Transverse colon (tissue), 4 donors: ENCODE measurements at places on chromosomes 3 and 15. TPM values are rescaled to one million over a fixed set of nuclear protein-coding genes. Genes with fewer than 3 reads are reported as not detected.

GRCh38 chr3:57385498-57385897 is 93.0 kb upstream of the ASB14 start:
- no peak for DNase-seq

- no peak for DNase-seq
Measured at GRCh38 chr15:25582886-25583285, 144.1 kb upstream of the UBE3A start.

GRCh38 chr3:2360815-2361214 is 262.1 kb downstream of the CNTN4 start:
- no peak for DNase-seq

GRCh38 chr3:12394569-12395271 is 89.6 kb upstream of the TSEN2 start:
- no peak for DNase-seq

- DNase-seq: no peak
Measured at GRCh38 chr3:152857082-152857481, 22.2 kb downstream of the P2RY1 start.

DNA sequence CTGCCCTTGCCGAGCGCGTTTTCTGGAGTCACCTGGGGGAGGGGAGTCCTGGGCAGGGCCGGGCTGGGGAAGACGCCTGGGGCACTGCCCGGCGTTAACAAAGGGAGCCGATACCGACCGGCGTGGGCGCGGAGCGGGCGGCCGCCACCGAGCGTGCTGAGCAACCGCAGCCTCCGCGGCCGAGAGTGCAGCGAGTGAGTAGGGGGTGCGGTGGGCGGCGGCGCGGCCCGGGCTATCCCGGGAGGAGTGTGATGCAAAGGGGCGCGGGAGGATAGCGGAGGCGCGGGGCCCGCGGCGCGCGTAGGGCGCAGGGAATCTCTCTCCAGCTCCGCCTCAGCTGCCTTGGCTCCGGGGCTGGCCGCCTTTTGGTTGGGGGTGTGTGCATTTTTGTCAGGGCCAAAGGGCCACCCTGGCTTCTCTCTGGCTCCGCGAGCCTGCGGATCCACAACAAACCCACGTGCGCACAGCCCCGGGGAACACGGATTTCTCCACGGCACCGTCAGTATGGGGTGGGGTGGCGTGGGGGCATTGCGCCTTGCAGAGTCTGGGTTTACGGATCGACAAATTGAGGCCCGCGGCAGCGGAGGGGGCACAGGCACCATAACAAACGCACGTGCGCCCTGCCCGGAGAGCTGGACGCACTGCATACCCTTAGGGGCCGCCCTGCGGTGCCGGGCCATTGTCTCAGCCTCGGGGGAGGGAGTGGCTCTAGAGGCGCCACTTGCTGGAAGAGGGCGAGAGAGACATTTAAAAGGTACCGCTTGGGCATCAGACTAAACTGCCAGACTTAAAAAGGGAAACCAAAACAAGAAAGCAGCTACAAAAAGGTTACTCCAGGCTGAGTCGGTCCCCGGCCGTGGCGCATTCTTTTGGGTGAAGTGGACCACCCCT is 560 bp downstream of the ST6GAL1 start:
- DNase-seq: peak; percentile 75

- DNase-seq: no peak
Measured at GRCh38 chr3:29952431-29952830, 654.0 kb upstream of the TGFBR2 start.

DNA sequence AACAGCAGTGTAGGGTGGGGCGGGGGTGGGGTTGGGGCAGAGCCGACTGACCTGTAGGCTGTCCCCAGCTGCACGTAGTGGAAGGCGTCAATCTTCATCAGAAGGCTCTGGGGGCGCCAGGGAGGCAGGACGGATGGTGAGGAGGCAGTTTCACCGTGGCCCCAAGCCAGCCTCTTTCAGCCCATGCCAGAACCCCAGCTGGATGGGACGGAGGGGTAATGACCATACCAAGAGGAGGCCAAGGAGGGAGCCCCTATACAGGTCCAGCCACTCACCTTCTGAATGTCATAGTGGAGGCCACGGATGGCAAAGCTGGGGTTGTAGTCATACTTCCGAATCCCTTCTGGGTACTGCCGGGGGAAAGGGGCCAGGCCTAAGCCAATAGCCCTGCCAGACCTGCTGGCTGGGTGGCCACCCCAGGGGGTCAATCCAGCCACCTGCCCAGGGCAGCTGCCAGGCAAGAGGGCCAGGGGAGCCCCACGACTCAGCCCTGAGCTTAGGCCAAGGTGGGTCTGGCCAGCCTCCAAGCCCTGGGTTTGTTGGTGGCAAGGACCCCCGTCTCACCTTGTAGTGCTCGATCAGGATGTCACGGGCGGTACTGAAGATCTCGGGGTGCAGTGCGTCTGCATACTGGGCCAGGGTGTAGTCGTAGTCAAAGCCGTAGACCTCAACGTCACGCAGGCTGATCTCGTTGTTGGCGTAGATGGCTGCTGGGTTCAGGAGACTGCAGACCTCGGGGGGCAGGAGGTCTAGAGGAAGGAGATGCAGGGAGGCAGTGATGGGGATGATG is 4.9 kb downstream of the NT5DC2 start:
- DNase-seq: peak; percentile 6

DNA sequence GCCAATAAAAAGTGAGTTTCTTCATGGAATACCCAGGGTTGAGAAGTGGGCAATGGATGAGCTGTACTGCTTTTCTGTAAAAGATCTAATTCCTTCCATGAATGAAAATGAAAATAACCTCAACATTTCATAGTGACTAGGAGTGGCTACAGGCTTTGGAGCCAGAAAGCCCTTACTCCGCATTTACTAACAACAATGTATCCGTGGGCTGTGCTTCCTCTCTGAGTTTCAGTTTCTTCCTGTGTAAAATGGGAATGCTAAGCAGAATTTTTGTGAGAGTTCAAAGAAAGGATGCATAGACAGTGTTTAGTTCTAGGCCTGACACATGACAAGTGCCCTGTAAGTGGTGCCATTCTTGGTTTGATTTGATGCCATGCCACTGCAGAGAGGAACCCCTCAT is 47.5 kb upstream of the TM4SF1 start:
- no peak for DNase-seq

GRCh38 chr3:119184111-119184510 is 10.7 kb downstream of the UPK1B start:
- no peak for DNase-seq

GRCh38 chr3:112649478-112649735 is 8.5 kb upstream of the CCDC80 start:
- no peak for DNase-seq

DNA sequence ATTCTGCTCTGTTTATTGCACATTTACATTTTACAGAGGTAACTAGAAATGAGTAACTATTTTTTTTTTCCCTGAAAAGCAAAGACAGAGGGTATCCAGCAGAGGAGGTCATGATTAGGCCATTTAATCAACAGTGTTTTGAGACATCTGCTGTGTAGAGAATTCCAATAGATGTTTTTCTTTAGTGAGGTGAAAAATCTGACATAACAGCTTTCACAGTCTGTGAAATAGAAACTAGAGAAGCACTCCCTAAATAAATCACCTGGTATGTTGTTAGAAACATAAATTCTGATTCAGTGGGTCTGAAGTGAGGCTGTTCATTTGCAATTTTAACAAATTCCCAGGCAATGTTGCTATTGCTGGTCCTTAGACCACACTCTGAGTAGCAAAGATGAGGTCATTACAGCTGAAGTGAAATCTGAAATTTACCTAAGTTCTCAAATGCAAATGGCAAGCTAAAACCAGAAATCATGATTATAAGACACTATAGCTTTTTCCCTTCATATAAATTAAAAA is 329.2 kb upstream of the LRRC3B start:
- no peak for DNase-seq

GRCh38 chr15:88231909-88232644 is 24.5 kb downstream of the NTRK3 start:
- DNase-seq: no peak

Gene ZIC4
- total RNA-seq: not detected

Gene CD200
- 3.6 TPM for total RNA-seq

Gene SQOR
- 106 TPM for total RNA-seq

Gene RTP4
- not detected for total RNA-seq
